GM23338 (cell line): ENCODE measurements at places on chromosomes 6 and 20. TPM values are rescaled to one million over a fixed set of nuclear protein-coding genes. Genes with fewer than 3 reads are reported as not detected.

DNA sequence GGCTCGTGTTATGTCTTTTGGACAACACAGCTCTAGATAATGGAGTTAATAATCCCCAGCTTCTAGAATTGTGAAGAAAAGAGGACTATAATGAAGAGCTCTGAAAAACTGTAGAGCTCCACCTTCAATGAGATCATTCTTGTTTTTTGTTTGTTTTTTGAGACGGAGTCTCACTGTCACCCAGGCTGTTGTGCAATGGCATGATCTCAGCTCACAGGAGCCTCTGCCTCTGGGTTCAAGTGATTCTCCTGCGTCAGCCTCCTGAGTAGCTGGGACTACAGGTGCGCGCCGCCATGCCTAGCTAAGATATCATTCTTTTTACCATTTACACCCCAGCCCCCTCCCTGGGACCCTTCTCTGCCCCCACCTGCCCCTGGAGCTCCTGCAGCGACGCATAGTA, 36.6 kb downstream of the ERGIC3 start:
- no peak for DNase-seq

Gene GINS1
- total RNA-seq, result 62.5 and 65.4 TPM in 2 replicates

Gene GJA1
- total RNA-seq, result 587 and 609 TPM in 2 replicates

Gene ECT2L
- 0.03 TPM in 1 of 2 replicates, not detected in the other for total RNA-seq

Gene RAD21L1
- total RNA-seq, result 0.10 TPM in 1 of 2 replicates, not detected in the other

- DNase-seq, result no peak
Observed at GRCh38 chr20:57350081-57350710, 859 bp upstream of the RAE1 start.

- no peak for DNase-seq
Observed at GRCh38 chr6:44531442-44532015, 144.0 kb downstream of the CDC5L start.
